Activated CD4-positive, alpha-beta T cell treated with anti-CD3 and anti-CD28 coated beads, Interleukin-2, amount 10 ng/mL, durations not matched to agents 24 days and 14 days (primary cell): ENCODE measurements at places on chromosomes 12 and 14. TPM values are rescaled to one million over a fixed set of nuclear protein-coding genes. Genes with fewer than 3 reads are reported as not detected.

Gene TSPAN19
- total RNA-seq, result not detected in 2 replicates

Gene AICDA
- not detected in 2 replicates for total RNA-seq

Gene CLEC4D
- not detected in 2 replicates for total RNA-seq

Gene CLEC2D
- 386 and 391 TPM in 2 replicates for total RNA-seq

Gene PPP1R36
- total RNA-seq, result 0.31 and 0.33 TPM in 2 replicates

Gene EML5
- 0.66 and 0.82 TPM in 2 replicates for total RNA-seq

GRCh38 chr14:94342334-94342934 lies 19.3 kb upstream of the SERPINA6 start:
- H3K4me1 ChIP-seq, result peaks cover 12% of the 10 kb centered on the region
- no peaks in the 10 kb centered on the region for H3K27me3 ChIP-seq
- H3K4me3 ChIP-seq, result no peak overlapping the region
- peak overlapping the region; percentile 14 for H3K27ac ChIP-seq

GRCh38 chr12:113359939-113360748 lies 1.8 kb downstream of the PLBD2 start:
- peaks cover 16% of the 10 kb centered on the region for H3K4me1 ChIP-seq
- DNase-seq, result no peak
- H3K36me3 ChIP-seq, result no peaks in the 10 kb centered on the region
- H3K27me3 ChIP-seq, result no peaks in the 10 kb centered on the region

DNA sequence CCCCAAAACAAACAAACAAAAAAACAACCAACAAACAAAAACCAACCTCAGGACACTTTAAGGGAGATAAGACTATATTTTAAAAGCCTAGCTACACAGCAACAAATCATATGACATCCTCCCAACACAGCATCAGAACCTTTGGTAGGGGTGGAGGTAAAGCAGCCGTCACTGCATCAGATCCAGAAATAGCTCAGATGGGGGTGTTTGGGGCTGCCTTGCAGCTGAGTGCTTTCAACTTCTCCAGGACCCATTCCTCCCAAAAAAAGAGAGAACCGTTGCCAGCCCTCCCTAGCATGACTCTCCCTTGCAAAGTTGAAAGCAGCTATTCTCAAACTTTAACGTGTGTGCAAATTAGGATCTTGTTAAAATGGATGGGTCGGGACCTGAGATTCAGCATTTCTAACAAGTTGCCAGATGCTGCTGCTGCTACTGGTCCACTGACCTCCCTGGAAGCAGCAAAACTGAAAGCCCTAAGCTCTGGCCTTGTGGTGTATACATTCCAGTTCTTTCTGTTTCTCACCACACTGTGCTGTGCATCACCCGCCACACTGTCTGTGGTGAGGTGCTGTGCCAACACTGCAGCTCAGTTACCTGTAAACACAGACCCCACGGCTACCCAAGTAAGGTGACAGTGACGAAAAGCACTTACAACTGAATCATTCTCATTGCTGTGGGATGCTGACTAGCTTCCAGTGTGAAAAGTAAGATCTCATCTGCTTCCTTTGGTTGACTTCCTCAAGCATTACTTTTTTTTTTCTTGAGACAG lies 54.0 kb downstream of the SLC38A1 start:
- H3K4me1 ChIP-seq, result peaks cover 89% of the 10 kb centered on the region
- peak overlapping the region; percentile 89 for H3K4me3 ChIP-seq
- H3K27me3 ChIP-seq, result no peaks in the 10 kb centered on the region

DNA sequence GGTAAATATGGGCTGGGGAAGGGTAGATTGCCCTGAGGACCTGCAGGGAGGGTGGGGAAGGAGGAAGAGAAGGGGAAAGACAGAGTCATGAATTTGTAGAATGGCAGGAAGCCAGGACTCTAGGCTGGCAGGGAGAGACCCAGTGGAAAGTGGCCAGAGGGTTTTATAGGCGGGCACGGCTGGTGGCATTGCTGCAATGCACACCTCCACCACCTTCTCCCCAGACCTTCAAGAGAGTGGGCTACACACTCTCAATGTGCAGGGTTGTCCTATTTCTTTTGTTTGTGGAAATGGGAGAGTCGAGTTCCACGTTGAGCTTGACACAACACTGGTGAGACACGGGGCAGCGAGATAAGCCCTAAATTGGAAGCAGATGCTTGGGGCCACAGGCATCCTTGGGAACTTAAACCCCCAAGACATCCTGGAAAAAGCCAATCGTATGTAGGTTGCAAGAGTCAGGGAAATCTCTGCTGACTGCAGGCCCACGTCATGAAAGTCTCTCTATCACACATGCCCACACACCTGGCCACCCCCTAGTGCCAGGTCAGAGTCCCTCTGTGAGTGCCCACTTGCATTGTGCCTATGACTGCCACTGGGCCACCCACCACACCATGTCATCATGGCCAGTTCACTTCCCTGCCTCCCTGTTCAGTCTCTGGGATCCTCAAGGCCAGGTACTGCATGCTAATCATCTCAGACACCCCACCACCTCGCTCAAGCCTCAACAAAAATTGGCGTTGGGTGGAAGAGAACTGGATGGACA lies 38.0 kb upstream of the BDKRB2 start:
- no peak overlapping the region for H3K27ac ChIP-seq
- no peaks in the 10 kb centered on the region for H3K36me3 ChIP-seq
- peaks cover 2% of the 10 kb centered on the region for H3K27me3 ChIP-seq

DNA sequence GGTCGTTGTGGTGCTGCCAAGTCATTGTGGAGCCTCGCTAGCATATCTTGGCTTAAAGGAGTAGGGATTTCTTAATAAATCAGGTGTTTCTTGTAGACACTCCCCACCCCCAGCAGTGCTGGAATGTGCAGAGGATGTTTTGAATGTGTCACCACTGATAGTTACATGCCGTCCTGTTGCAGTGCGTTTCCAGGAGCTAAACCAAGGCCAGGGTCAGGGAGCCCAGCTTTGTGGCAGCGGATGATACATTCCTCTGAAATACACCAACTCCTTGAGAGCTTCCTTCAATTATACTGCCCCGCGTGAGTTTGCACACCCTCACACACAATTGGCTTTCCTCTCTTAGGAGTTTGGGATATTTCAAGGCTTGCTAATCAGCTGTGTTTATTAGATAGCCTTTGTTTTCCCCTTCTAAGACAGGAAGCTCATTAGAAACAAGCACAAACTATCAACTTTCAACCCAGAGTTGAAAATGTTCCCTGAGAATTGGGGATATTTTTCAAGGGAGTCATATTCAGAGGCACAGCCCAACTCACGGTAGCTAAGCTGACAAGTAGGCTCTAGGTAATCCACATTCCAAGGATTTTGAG lies 154.9 kb downstream of the C12orf75 start:
- H3K27me3 ChIP-seq, result peaks cover 12% of the 10 kb centered on the region
- no peak overlapping the region for H3K27ac ChIP-seq
- H3K4me3 ChIP-seq, result no peak overlapping the region
- no peak for DNase-seq

- no peak overlapping the region for H3K4me3 ChIP-seq
- peaks cover under 1% of the 10 kb centered on the region for H3K4me1 ChIP-seq
- H3K36me3 ChIP-seq, result peaks cover 2% of the 10 kb centered on the region
- no peak overlapping the region for H3K27ac ChIP-seq
Measured at GRCh38 chr14:105039458-105040205, 18.7 kb upstream of the CDCA4 start.

GRCh38 chr12:69324797-69325466 lies 23.2 kb upstream of the LYZ start:
- H3K36me3 ChIP-seq, result no peaks in the 10 kb centered on the region
- no peak overlapping the region for H3K27ac ChIP-seq
- no peak for DNase-seq
- H3K4me3 ChIP-seq, result no peak overlapping the region
- H3K27me3 ChIP-seq, result peaks cover 18% of the 10 kb centered on the region

GRCh38 chr12:128797119-128798118 lies 26.3 kb downstream of the SLC15A4 start:
- H3K4me1 ChIP-seq, result peaks cover 25% of the 10 kb centered on the region
- no peaks in the 10 kb centered on the region for H3K27me3 ChIP-seq
- H3K27ac ChIP-seq, result peak overlapping the region; percentile 71

- H3K27me3 ChIP-seq, result peaks cover 7% of the 10 kb centered on the region
- H3K36me3 ChIP-seq, result no peaks in the 10 kb centered on the region
- no peak overlapping the region for H3K27ac ChIP-seq
- no peak for DNase-seq
- no peak overlapping the region for H3K4me3 ChIP-seq
Measured at GRCh38 chr14:99720941-99721791, 37.1 kb downstream of the CYP46A1 start.

DNA sequence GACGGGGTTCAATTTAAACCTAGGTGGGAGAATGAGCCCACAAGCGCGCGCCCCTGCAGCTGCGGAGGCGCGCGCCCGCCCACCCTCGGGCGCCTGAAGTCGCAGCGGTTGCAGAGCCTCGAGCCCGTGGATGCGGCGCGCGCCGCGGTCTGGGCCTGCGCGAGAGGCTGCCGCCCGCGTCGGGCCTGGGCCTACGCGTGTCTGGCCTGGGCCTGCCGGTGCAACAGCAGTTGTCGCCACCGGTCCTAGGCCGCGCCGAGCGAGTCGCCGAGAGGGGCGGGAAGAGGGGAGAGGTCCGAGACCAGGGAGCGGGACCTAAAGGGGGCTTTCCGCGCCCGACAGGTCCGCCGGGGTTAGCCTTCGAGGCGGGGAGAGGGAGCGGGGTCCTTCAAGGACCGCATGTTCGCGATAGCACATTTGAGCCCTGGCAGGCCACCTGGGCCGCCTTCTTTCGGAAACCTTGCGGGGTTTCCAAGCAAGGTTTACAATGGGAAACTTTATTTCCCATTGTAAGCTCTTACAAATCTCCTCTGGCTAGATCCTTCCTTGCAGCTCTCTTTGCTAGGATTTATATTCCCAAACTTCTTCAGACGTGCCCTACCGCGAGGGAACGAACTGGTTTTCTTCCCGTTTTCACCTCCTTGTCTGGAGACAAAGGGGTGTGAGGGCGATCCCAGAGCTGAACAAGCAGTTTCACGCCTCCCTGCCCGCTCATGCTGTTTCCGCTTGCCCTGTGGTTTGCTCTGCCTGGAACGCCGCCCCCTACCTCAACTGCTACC lies 6.8 kb downstream of the SIX6 start:
- no peak overlapping the region for H3K27ac ChIP-seq
- H3K36me3 ChIP-seq, result no peaks in the 10 kb centered on the region
- no peak for DNase-seq
- no peaks in the 10 kb centered on the region for H3K4me1 ChIP-seq
- no peak overlapping the region for H3K4me3 ChIP-seq

DNA sequence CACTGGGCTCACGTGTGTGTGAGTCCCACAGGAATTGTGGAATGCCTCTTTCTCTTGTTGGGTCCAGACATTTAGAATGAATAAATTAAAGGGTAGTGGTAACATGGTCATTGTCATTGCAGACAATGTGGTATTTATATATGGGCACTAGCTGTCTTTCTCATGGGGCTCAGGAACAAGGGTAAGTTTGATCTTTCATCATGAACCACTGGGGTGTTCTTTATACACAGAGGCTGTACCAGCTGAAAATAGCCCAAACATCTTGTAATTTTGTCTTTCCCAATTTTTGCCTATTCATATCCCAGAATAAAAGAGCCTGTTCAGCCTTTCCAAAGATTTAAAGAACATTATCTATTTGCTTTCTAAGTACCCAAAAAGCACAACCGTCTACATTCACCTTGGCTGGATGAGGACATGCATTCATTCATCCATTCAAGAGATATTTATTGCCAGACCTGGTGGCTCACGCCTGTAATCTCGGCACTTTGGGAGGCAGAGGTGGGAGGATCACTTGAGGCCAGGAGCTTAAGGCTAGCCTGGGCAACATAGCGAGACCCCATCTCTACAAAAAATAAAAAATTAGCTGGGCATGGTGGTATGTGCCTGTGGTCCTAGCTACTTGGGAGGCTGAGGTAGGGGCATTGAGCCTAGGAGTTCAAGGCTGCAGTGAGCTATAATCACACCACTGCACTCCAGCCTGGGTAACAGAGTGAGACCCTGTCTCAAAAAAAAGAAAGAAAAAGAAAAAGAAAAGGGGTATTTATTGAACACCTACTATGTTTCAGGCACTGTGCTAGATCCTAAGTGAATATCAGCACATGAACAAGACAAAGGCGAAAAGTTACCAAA lies 4.4 kb upstream of the FOS start:
- H3K27me3 ChIP-seq, result peaks cover 57% of the 10 kb centered on the region
- peaks cover 4% of the 10 kb centered on the region for H3K36me3 ChIP-seq
- no peak overlapping the region for H3K27ac ChIP-seq
- H3K4me1 ChIP-seq, result peaks cover 32% of the 10 kb centered on the region

GRCh38 chr12:131511391-131511802 lies 199.5 kb upstream of the SFSWAP start:
- peak overlapping the region; percentile 64 for H3K27ac ChIP-seq
- H3K27me3 ChIP-seq, result no peaks in the 10 kb centered on the region
- H3K4me1 ChIP-seq, result peaks cover 13% of the 10 kb centered on the region
- DNase-seq, result peak; percentile 86
- no peak overlapping the region for H3K4me3 ChIP-seq

GRCh38 chr12:118821386-118821925 lies 159.9 kb upstream of the SRRM4 start:
- no peak overlapping the region for H3K27ac ChIP-seq
- no peak overlapping the region for H3K4me3 ChIP-seq
- no peaks in the 10 kb centered on the region for H3K36me3 ChIP-seq
- H3K4me1 ChIP-seq, result no peaks in the 10 kb centered on the region

DNA sequence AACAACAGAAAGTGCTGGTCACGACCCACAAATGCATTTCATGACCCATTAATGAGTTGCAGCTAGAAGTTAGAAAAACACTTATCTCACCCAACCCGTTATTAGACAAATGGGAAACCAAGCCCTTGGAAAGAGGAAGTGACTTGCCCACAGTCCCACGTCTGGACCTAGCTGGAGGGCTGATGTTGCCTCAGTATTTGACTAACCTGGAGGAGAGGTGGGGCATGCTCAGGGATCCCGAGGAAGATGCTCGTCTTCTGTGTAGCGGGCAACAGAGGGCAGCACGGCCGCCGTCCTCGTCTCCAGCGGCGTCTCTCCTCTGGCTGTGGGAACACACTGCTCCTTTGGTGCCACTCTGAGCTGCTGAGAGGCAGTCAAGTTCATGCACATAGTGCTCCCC lies 12.7 kb downstream of the CCND2 start:
- peak overlapping the region; percentile 80 for H3K27ac ChIP-seq
- H3K36me3 ChIP-seq, result peaks cover 94% of the 10 kb centered on the region
- DNase-seq, result no peak
- peaks cover 80% of the 10 kb centered on the region for H3K4me1 ChIP-seq

DNA sequence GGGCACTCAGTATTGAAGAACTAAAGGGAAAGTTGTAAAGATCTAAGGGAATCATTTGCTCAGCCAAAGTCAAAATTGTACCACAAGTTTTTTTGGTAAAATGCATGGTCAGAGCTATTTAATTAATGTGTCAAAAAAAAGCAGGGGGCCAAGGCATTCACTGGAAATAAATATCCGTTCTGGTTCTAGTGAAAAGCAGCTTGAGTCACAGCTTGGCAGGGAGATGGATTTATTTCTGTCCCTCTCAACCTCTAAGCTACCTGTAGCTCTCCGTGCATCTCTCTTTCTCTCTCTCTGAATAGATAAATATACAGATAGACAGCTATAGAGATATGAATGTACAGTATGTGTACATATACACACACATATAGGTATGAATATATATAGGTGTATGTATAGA lies 554.4 kb upstream of the TMEM132C start:
- no peak overlapping the region for H3K4me3 ChIP-seq
- no peak for DNase-seq
- H3K27ac ChIP-seq, result no peak overlapping the region
- H3K36me3 ChIP-seq, result no peaks in the 10 kb centered on the region
- H3K4me1 ChIP-seq, result no peaks in the 10 kb centered on the region
- H3K27me3 ChIP-seq, result no peaks in the 10 kb centered on the region
